ENCODE measurements at places on chromosomes 2 and 18.
A peak's percentile ranks its signal among the peaks of the same experiment; 100 is the strongest.

GRCh38 chr2:232523682-232524597 lies 2.0 kb upstream of the CHRND start:
- no peak for DNase-seq

DNA sequence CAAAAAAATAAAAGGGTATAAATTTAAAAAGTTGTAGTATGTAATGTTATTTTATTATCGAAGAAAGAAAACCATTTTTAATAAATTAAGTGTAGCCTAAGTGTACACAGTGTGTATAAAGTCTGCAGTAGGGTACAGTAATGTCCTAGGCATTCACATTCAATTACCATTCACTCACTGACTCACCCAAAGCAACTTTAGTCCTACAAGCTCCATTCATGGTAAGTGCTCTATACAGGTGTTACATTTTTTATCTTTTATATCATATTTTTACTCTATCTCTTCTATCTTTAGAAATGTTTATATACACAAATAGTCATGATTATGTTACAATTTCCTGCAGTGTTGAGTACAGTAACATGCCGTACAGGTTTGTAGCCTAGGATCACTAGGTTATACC lies 59.5 kb downstream of the RABL2A start:
- DNase-seq = no peak

GRCh38 chr2:191846515-191847476 lies at the start of gene CAVIN2:
Gene CAVIN2, minus strand, starts transcription at chr2:191847088. Its CDS starts 163 bp downstream, at chr2:191846925.
- peak; percentile 73 for DNase-seq

DNA sequence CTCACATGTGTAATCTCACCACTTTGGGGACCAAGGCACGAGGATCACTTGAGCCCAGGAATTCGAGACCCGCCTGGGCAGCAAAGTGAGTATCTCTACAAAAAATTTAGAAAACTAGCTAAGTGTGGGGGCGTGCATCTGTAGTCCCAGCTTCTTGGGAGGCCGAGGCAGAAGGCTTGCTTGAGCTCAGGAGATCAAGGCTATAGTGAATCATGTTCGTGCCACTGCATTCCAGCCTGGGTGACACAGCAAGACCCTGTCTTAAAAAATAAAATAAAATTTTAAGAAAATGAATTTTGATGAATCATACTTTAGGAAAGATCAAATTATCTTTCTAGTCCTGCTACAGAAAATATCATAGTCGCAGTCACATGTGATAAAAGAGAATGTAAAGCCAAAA lies 46.9 kb downstream of the CABYR start:
- DNase-seq = no peak

GRCh38 chr2:114684403-114684802 lies 242.0 kb downstream of the DPP10 start:
- no peak for DNase-seq

GRCh38 chr2:37323781-37324535 lies 675 bp downstream of the PRKD3 start:
- peak; percentile 49 for DNase-seq

DNA sequence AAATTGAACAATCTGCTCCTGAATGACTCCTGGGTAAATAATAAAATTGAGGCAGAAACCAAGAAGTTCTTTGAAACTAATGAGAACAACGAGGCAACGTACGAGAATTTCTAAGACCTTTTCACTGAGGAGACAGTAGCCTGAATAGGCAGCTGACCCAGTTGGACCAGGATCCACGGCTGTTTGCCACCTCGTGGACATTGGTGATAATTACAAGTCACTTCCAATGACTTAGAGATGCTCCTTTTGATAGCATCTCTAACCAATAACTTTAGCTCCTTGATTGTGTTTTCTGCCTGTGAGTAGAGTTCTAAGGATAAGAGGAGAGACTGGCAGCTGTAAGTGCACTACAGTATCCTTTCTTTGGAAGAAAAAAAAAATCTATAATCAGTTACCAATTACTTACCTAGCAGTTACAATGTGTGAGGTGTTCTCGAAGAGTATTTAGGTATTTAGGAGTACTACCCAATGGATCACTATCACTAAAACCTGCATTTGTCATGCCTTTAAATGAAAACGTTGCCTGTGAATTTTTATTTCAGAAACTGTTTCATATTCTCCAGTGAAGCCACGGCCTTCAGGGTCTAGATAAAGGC lies 31.3 kb upstream of the CNTNAP5 start:
- DNase-seq = no peak

- peak; percentile 40 for DNase-seq
These were observed 90.0 kb downstream of the TRIB2 start for GRCh38 chr2:12806549-12807242.

DNA sequence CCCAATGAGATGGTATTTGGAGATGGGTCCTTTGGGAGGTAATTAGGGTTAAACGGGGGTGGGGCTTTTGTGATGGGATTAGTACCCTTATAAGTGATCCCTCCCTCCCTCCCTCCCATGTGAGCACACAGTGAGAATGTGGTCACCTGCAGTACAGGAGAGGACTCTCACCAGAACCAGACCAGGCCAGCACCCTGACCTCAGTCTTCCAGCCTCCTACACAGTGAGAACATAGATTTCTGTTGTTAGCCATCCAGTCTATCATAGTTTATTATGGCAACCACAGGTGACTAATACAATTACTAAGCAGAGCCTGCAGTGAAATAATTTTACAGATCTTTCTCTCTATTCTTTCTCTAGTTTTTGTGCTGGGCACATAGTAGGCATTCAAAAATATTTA lies 137.7 kb upstream of the PKDCC start:
- no peak for DNase-seq

DNA sequence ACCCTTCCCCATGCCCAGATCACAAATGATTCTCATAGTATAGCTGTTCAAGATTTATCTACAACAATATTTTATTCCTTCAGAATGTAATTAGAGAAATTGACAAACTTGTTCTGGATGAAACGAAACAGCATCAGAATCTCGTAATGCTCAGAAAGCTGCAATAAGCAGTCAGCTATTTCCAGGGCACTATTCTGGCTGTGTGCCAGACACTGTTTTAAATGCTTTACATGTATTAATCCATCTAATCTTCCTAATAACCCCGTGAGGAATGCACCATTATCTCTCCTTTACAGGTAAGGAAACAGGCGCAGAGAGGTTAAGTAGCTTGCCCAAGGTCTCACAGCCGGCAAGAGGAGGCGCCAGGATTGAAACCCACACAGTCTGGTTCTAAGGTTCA lies 10.1 kb upstream of the LYPD6B start:
- no peak for DNase-seq

- no peak for DNase-seq
These were observed 23.5 kb upstream of the SCN7A start for GRCh38 chr2:166517533-166518061.

- DNase-seq = peak; percentile 56
These were observed 88.8 kb downstream of the VIT start for GRCh38 chr2:36785179-36785795.

- DNase-seq = no peak
These were observed 1155.6 kb downstream of the LRP1B start for GRCh38 chr2:140975237-140975636.

GRCh38 chr2:154709215-154709614 lies 10.7 kb downstream of the KCNJ3 start:
- DNase-seq = no peak

GRCh38 chr2:222769446-222769845 lies 91.4 kb upstream of the ACSL3 start:
- no peak for DNase-seq

GRCh38 chr2:158882297-158882696 lies 86.1 kb upstream of the TANC1 start:
- DNase-seq = no peak

DNA sequence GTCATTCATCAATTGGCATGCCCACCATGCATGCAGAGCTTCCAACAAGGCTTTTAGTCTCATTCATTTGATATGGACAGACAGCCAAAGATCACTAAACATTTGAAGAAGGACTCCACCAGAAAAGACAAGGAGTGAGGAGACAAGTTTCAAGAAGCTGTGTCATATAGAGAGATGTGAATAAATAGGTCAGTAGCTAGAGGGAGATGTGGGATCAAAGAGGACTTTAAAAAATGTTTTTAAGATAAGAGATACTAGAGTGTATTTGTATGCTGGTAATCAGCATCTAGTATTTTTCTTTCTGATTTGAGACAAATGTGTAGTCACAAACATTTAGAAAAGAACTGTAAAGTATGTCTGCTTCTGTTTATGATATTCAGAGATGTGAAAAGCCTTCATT lies 48.5 kb downstream of the ANTXR1 start:
- DNase-seq = no peak

All from left hindlimb (tissue), 1 donor.